WTC11 (cell line): ENCODE measurements at places on chromosomes 7 and 10.

GRCh38 chr10:58919927-58920654 lies 256.4 kb upstream of the PHYHIPL start:
- DNase-seq, result no peak

DNA sequence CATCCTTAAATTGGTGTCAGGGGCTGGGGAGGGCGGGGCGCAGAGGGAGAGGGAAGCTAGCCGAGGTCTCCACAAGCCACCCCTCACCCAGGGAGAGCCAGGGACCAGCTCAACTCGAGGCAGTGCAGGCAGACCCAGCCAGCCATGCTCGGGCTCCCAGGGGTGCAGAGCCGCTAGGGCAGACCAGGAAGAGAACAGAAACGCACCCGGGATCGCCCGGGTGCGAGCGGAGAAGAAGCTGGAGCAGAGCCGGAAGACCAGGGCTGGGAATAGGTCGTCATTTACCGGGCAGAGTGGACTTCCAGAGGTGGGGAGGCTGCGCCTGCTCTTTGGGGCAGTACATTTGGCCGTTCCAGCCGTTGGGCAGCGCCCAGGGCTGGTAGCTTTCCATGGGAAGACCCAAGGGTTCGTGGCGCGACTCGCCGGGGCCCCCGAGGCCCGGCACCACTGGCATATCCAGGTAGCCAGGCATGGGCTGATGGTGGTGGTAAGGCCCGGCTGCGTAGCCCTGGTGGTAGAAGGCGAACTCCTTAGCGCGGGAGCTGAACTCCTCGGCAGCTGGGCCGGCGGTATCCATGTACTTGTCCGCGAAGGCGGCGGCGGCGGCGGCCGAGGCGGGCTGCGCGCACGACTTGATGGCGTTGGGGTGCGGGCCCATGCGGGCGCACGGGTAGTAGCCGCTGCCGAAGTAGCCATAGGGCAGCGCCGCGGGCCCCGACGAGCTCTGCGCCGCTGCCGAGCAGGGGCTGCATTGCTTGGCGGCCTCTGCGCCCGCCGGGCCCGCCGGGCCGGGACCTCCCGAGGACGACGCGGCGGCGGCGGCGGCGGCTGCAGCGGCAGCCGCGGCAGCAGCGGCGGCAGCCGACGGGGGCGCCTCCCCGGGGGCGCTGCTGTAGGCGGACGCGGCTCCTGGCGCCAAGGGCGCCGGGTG lies 755 bp downstream of the HOXA13 start:
- DNase-seq, result peak; percentile 55

- no peak for DNase-seq
Measured at GRCh38 chr7:28853150-28853549, 105.0 kb downstream of the TRIL start.

- DNase-seq, result no peak
Measured at GRCh38 chr10:43064331-43065075, 12.4 kb upstream of the RET start.

DNA sequence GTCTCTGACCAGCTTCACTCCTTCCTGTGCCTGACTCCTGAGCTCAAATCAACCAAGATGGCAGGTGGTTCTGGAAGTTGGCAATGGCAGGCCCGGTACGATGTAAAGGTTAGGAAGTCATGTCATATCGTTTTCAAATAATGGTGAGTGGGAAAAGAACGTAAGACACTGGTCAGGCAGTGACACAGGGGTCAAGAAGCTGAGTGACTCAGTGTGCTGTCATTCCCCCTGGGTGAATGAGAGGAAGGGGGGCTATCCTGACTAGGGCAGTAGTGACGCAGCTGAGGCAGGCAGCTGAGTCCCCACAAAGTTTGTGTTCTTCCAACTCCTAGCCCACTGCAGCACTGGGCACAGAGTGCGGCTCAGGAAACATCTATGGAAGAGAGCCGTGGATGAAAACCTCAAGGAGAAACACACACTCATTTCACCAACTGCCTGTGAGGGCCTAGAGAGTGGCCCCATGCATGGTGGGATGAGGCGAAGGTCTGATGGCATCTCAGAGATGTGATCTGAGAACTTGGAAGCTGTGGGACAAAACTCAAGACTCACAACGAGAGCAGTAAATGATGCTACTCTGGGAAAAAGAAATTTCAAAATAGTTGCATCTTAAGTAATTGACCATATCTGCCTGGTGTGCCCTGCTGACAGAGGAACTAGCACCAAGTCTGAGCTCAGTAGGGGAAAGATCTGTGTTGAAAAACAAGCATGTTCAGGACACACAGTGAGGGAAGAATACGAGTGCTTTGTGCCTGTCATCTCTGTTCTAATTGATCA lies 23.2 kb downstream of the CREB3L2 start:
- no peak for DNase-seq

DNA sequence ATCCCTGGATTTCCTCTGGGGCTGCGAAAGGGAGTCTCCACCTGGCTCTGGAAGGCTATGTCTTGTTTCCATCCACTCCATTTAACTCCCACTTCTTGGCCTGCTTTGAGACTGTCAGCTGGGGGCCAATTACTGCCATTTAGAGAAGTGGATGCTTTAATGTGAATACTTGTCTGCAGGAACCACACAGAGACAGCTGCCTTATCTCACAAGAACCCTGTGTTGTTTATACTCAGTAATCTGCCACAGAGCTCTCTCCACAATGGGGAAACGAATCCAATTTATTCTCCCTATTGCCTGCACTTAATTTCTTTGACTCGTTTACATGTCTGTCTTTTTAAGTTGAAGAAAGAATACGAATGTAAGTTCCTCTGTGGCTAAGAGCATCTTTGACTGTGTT lies 787.0 kb upstream of the C7orf33 start:
- no peak for DNase-seq

GRCh38 chr7:50397320-50397970 lies 52.7 kb downstream of the FIGNL1 start:
- DNase-seq, result no peak

DNA sequence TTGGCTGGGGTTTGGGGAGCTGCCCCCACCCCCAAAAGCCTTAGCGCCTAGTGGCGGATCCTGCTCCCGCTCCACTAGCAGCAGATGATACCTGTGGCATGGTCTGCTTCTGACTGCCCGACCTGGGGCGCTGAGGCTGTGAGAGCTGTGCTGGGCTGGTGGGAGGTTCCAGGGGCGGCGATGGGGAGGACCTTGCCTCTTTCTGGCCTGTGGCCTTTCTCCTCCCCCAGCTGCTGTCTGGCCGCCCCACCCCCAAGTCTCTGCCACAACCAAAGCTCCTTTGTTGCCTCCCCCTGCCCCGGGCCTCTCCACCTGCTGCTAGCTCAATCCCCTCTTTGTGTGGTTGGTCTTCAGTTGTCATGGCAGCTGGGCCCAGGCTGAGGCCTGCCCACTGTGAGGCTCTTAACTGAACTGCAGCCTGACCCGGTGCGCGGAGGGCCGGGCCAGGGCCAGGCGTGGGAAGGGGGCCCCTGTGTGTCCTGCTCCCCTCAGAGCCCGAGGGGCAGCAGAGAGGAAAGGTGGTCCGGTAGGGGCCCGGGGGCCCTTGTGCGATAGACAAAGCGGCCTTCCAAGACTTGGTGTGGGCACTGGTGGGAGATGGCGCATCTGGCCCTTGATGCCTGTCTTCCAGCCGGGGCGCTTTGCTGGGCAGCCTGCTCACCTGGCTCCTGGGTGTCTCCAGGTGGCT lies 4.7 kb downstream of the ZNF775 start:
- peak; percentile 96 for DNase-seq

DNA sequence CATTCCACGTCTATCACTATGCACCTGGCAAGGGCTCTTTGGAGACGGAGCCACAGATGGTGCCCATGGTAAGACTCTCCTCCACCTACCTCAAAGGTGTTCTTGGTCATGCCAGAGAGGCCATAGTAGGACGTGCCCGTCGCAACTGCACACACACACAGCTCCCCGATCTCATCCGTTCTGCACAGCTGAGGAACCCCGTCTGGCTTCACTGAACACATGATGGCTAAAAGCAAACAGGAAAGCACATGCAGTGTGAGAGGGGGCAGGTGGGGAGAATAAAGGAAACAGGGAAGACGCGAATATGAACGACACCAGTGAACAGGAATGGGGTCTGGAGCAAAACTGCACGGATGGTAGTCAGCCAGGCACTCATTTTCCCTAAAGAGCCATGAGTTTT lies 230.9 kb downstream of the ZMYND11 start:
- DNase-seq, result no peak

DNA sequence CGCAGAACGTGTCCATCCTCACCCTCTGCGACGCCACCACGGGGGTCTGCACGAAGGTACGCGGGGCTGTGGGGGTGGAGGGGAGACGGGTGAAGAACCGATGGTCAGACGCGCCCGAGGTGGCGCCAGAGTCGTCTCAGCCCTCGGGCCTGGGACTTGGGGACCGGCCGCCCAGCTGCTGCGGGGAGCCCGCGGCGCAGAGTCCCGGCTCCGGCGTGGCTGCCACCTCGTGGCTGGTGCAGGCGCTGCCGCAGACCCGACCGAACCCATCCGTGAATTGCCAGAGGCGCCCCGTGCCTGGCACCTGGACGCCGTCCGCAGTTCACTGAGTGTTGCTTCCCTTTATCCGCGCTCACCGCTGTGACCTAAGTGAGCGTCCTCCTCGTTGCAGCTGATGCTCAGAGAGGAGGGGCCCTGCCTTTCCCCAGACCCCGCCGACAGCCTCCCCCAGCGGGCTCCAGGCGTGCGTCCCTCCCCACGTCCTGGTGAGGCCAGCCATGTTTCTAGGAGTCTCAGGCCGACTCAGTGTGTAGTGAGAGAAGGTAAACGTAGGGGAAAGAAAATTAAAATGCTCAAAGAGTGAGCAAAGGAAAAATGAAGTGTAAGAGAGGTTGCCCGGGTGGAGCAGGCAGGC lies 208.7 kb downstream of the PAXIP1 start:
- DNase-seq, result no peak

DNA sequence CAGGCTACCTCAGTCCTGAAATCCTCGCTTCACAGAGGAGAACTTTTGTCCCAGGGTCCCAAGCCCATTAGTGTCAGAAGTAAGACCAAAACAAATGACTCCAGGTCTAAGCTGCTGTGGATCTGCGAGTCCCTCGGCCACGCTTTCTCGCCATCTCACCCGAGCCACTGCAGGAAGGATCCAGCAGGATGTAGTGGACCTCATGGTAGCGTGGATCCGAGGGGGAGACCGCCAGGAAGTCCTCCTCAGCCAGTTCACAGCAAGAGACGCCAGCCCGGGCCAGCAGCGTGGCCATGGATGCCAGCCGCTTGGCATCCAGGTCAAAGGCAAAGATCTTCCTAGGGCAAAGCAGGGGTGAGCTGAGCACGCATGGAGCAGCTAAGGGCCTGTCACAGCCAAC lies 4.6 kb downstream of the NSUN5 start:
- DNase-seq, result no peak

- no peak for DNase-seq
Measured at GRCh38 chr7:28725045-28725642, 233.0 kb downstream of the TRIL start.

DNA sequence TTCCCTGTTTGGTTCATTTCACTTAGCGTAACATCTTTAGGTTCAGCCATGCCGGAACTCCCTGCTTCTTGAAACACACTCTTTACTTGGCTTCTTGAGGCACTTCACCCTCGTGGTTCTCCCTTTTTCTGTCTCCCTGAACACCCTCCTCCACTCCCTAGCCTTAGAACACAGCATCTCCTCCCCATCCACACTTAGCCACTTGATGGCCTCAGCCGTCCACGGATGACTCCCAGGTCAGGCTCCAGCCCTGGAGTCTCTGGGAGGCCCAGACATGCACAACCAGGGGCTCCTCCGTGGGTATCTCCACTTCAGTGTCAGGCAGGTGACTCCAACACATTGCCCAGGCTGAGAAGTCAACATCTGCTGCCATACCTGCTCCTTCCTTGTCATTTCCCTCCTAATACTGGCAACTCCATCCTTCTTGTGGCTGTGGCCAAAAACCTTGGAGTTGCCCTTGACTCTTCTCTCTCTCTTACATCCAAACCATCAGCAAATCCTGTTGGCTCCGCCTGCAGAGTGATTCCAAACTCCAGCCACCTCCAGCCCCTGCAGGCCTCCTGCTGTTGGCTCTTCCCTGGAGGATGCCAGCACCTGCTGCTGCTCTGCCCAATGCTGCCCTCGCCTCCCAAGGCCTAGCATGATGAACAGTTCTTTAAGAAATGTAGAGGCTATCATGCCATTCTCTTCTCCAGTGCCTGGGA lies 8.4 kb upstream of the INMT start:
- DNase-seq, result no peak

GRCh38 chr10:45373003-45373575 lies 927 bp upstream of the ALOX5 start:
- DNase-seq, result peak; percentile 39

DNA sequence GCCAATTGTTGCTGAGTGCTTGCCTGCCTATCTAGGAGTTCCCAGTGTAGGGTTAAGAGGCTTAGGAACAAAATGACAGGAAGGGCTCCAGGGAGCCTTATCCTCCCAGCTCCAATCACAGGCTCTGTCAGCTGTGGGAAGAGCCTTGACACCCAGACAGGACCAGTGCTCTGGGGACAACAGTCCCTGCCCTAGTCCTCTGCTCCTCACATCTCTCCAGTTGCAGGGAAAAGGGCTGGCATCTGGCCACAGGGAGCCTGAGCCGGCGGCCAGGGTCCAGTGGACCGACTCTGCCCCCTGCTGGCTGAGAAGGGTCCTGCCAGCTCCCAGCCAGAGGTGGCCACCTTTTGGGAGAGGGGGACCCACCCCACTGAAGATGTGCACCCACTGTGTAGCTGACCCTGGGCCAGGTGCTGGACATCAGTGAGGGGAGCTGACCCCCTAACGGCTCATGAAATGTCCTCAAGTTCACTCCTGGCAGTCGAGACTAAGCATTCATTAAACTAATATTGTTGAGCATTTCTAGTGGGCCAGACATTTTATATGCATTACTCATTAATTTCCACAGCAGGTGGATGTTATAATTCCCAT lies 17.6 kb downstream of the DNAJB12 start:
- peak; percentile 76 for DNase-seq

DNA sequence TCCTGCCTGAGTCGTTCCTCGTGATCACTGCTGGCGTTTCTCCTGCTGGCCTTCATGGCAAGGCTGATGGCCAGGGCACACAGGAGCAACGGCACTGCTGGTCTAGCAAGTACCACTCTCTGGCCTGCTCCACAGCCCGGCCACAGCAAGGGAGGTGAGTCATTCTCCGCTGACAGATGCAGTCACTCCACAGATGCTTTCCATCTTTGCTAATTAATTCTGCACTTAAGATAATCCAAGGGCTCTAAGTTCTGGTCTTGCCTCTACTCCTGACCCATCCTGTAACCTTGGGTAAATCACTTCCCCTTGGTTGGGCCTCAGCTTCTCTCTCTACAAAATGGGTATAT lies 244.4 kb downstream of the RPS24 start:
- no peak for DNase-seq

DNA sequence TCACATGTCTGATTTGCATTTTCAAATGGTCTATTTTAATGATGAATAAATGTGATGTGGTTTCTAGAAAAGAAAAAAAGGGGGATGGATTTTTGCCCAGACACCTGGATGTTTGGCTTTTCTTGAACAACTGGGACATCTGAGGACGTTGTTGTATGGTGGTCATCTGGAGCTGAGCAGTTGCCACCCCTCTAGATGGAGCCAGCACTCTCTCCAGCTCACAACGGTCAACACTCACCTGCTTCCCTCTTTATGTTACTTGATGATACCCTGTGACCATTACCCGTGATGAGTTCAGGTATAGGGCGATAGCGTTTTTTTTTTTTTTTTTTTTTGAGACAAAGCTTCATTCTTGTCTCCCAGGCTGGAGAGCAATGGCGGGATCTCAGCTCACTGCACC lies 30.1 kb upstream of the PAXIP1 start:
- no peak for DNase-seq

- DNase-seq, result no peak
Measured at GRCh38 chr10:4661511-4662255, 164.3 kb upstream of the AKR1E2 start.
